ENCODE measurements at places on chromosomes 2 and 18.

DNA sequence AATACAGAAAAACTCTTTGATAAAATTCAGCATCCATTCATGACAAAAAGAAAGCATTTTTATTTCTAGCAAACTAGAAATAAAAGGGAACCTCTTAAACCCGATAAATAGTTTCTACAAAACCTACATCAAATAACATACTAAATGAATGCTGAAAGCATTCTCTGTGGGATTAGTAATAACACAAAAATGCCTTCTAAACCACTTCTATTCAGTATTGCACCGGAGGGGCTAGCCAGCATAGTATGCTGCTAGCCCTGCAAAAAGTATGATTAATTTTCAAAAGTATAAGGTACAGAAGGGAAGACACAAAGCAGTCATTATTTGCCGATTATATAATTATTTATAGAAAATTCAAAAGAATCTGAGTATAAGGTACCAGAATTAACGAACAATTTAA lies 145.2 kb downstream of the DTNB start:
- DNase-seq, result no peak

- no peak for DNase-seq
Observed at GRCh38 chr18:63472380-63472779, 4.4 kb upstream of the SERPINB5 start.

GRCh38 chr2:130996691-130997090 lies 96.6 kb downstream of the FAM168B start:
- DNase-seq, result no peak

- DNase-seq, result no peak
Observed at GRCh38 chr18:66993492-66993891, 389.6 kb upstream of the CDH19 start.

DNA sequence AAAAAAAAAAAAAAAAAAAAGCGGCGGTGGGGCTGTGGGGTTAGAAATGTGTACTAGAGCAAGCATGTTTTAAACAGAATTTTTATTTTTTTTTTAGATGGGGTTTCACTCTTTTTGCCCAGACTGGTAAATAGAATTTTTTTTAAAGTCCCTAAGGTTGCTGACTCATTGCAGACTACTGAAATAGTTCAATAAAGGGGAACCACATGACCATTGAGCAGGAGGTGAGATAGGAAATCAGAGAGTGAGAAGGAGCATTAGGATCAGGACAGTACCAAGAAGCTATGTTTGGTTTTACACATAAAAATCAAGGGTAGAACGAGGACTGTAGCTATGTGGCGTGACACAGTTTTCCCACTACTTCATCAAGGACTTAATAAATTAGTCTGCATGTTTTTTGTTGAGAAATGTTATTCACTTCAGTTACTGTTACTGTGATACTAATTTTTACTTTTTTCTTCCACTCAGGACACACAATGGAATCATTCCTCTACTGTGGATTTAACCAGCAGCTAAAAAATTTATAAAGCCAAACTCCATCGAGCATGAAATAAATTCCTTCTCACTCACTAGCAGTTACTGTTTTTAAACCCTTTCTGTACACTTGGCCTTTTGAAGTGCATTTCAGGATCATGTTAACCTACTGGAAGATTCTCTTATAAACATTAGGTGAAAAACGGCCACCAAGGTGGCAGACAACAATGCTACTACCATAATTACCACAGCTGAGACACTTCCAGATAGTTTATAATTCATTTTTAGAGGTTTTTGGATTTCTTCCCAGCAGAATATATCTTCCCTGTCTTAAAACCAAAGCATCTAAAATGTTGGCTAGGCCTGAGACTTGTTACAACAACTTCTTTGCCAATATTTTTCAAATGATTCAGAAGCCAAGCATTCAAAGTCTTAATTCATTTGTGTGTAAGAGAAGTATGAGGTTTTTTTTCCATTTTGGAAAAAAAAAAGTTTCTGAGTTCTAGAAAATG lies 33.2 kb downstream of the LAMA1 start:
- DNase-seq, result no peak

GRCh38 chr18:48126240-48126639 lies 195.8 kb upstream of the SMAD2 start:
- DNase-seq, result no peak

- no peak for DNase-seq
Observed at GRCh38 chr2:1543776-1544477, 130.7 kb downstream of the TPO start.

GRCh38 chr18:48519431-48520100 lies 19.3 kb upstream of the CTIF start:
- DNase-seq, result no peak

All from cortex of kidney (tissue), 1 donor.